ENCODE measurements at places on chromosomes 12 and 14.

GRCh38 chr12:48352157-48352760 is 1.5 kb upstream of the ZNF641 start:
- no peak for DNase-seq

DNA sequence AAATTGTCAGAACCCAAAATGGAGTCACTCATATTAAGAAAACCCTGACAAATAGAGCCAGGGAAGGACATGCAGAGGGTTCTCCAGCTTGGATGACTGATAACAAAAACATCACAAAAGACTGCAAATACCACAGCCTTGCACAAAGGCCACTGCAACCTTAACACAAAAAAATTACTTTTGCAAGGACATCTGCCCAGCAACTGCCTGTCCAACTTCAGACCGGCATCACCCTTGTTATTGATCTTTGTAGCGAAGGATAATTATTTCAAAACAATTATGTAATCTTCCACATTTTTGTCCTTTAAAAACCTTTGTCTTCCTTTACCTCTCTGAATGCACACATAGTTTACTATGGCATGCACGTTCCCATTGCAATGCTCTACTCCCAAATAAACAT is 100.6 kb upstream of the TBX3 start:
- DNase-seq, result no peak

DNA sequence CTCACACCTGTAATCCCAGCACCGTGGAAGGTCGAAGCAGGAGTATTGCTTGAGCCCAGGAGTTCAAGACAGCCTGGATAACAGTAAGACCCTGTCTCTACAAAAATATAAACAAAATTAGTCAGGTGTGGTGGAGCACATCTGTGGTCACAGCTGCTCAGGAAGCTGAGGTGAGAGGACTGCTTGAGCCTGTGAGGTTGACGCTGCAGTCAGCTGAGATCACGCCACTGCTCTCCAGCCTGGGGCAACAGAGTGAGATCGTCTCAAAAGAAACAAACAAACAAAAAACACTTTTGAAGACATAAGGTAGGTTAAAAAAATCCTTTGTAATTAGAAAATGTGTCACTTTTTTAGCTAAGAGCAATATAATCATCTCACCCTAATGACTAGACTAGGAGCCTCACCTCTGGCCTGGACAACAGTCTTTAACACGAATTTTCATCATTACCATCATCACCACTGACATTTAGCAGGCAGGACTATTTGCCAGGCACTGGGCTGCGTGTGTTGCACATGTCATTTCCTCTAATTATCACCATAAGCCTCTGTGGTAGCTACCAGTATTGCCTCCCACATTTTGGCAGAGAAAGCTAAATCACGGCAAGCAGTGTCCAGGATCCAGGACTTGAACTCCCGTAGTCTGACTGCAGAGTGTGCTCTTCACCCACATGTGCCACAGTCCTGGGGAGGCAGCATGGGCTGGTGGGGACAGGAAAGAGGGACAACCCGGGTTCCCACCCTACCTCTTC is 4.6 kb upstream of the SYCP3 start:
- no peak for DNase-seq

DNA sequence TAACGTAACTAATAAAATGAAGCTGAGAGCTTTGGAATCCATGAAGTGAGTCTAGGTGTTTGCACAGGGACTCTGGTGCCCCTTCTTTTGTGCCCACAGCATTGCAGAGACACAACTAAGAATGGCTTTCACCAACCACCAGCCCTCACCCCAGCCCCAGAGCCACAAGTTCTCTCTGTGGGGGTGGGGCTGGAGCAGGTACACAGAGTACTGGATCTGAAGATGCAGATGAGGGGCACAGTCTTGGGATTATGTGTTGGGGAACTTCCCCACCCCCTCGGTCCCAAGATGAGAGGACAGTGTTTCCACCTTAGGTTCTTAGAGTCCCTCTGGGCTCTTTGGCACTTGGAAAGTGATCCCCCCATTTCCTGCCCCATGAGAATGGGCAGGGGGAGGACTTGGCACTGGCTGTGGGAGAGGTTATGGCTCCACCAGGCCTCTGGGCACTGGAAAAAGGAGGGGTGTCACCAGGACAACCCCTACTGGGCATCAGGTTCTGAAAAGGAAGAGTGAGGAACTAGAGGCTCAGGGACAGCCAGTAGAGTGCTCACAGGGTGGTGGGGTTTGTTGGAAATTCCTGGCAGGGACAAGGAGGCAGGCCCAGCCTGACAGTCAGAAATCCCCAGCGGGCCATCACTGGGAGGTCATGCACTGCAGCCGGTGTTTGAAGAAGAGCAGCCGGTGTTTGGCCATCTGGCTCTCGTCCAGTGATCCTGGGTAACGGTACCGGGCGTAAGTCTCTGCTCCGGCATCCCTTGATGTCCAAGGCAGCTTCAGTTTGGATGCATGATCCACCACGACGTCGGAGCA is 6.7 kb downstream of the B4GALNT1 start:
- no peak for DNase-seq

DNA sequence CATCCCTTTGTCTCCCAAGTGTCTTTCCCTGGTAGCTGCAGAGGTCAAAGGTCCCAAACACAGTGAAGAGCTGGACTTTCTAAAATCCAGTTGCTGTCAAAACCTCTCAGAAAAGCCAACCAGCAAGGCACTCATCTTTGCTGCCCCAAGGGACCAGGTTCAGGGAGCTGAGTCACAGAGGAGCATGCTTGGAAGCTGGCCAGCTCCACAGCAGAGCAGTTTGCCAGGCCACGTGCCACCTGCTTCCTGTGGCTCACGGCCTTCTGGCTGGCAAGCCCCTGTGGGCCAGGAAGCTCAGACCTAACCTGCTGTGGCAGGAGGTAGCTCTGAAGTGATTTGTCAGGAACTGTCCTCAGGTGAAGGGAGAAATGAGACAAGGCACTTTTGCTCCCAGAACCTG is 3.6 kb downstream of the ISCU start:
- no peak for DNase-seq

DNA sequence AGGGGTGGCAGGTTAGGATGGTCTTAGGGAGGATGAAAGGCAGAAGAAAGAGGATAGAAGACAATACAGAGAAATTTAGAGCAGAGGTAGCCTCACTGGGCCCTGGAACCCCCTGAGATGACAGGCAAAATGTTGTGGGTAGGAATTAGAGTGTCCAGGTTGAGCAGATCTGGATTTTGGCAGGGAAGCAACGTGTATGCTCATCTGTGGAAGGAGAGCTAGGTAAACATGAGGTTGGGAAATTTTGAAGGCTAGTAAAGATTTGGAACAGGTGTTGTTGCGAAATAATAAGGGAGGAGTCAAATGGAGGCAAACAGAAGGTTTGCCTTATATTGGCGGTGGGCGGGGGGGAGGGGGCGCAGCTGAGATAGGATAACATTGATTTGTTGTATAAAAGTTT is 5.3 kb downstream of the HSD17B6 start:
- no peak for DNase-seq

DNA sequence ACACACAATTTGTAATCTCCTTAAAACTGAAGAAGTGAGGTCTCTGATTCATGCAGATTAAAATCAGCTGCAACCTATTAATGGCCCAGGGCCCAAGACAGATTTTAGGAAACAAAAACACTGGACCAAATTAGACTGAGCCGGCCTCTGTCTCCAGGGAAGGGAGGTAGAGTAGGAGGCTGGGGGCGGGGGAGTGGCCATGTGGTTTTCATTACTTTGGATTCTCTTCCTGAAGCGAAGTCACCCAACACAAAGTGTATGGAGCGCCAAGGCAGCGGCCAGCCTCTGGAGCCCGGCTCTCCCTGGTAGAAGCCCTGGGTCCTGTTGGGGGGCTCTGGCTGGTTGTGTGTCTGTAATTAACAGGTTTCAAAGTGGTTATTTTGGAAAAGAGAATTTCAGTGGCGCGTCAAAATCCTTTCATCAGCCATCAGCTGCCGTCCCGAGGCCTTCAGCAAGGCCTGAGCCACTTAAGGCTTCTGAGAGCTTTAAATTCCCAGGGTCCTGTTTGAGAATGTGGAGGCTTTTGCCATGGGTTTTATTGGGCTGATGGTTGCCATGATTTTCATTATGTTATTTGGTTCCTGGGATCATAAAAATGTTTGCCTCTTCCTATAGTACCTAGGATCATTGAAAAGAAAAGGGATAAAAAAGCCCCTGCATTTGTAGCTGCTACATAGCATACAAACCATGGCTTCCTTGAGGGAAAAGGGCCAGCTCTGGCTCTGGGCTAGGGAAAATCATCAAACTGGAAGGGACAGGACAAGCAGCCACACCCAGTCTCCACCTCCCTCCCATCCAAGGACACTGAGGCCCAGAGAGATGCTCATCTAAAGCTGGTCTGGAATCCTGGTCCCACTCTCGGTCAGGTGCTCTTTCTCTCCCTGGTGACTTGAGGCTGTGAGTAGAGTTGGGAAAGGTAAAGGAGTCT is 282.4 kb downstream of the ZFP36L1 start:
- peak; percentile 8 for DNase-seq

DNA sequence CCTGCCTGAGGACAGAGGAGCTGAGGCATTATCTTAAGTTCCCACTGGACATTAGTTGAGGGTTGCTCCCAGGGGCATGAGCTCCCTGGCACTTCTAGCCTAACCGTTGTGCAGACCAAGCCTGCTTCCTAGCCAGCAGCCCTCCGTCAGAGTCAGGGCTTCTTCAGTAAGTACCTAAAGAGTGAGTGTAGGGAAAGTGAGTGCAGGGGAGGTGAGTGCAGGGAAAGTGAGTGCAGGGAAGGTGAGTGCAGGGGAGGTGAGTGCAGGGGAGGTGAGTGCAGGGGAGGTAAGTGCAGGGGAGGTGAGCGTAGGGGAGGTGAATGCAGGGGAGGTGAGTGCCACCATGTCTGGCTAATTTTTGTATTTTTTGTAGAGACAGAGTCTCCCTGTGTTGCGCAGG is 190.5 kb downstream of the ESRRB start:
- DNase-seq, result no peak

DNA sequence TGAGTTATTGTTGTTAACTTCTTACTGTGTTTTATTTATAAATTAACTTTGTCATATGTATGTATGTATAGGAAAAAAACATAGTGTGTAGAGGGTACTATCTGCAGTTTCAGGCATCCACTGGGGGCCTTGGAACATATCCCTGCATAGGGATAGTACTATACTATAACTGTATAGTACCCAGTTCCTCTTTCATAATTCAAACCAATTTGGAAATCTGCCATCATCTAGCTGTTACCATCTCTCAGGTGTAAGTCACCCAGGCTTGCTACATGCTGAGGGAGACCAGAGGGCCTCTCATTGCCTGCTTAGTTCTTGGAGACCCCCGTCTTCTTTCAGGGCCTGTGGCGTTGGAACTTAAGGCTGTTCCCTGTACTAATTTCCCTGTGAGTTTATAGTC is 12.9 kb upstream of the DCD start:
- DNase-seq, result no peak

DNA sequence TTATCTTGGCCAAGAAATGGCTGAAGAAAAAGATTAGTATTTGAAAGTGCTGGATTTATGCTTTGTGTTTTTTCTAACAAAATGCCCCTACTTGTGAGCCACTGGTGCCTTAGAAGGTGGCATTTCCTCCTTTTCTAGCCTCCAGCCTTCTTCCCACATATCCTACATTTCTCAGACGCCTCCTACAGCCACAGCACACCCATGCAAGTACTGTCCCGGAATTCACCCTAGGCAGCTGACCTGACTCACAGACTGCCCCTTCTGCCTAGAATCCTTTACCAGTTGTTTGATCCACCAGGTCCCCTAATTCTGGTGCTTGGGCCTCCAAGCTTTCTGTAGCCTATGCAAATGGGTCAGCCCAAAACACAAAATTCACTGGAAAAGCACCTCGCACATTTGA is 166.0 kb downstream of the FOXN3 start:
- DNase-seq, result no peak

- no peak for DNase-seq
Measured at GRCh38 chr14:33175951-33176350, 237.3 kb downstream of the NPAS3 start.

GRCh38 chr12:130920723-130921381 is 32.9 kb upstream of the ADGRD1 start:
- no peak for DNase-seq

GRCh38 chr14:99157246-99157645 is 114.8 kb downstream of the BCL11B start:
- DNase-seq, result no peak

DNA sequence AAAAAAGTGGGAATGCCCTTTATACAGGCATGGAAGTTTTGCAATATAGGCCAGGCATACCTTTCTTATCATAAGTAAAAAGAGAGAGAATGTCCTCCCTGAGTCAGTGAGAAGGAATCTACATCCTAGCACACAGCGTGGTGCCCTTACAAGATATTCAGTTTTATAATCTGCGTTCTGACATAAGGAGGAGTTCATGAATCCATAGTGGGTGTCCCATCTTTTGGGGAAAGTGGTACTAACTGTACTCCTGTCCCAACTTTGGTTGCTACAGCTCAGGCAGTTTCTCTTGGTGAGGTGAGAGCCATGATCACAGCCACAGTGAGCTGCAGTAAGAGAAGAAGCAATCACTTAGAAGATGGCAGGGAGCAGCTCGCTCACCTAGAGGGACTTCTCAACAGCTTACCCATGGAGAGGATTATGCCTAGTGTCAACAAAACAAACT is 332.9 kb downstream of the BCAT1 start:
- DNase-seq, result peak; percentile 38

GRCh38 chr12:75578546-75578945 is 67.1 kb upstream of the KRR1 start:
- DNase-seq, result no peak

DNA sequence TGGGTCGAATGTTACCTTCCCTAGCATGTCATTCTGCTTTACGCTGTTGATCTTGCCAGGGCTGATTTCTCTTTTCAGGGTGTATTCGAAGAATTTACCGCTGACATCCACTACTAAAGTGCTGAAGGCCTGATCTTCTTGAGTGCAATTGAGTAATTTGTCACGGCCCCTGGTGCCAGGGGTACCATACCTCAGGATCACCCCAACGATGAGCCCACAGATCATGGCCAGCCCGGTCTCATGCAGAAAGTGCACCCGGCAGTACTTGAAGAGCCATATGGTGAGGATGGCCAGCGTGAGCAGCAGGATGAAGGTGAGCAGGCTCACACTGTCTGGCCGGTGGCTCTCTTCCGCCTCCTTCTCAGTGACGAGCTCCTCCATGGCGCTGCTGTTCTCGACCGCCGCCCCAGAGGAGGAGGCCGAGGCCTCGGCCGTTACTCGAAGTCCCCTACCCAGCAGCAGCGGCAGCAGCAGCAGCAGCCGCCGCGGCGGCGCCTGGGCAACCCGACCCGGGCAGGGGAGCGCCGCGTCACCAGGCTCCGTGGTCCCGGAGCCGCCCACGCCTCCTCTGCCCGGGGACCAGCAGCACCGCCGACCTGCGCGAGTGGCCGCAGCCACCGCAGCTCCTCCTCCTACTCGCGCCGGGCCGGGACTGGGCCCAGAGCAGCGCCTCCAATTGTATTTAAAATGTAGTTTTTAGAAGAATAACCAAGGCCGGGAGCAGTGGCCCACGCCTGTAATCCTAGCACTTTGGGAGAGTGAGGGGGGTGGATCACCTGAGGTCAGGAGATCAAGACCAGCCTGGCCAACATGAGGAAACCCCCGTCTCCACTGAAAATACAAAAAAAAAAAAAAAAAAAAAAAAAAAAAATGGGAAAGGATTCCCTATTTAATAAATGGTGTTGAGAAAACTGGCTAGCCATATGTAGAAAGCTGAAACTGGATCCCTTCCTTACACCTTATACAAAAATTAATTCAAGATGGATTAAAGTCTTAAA is 58.5 kb upstream of the TMPO start:
- DNase-seq, result no peak

DNA sequence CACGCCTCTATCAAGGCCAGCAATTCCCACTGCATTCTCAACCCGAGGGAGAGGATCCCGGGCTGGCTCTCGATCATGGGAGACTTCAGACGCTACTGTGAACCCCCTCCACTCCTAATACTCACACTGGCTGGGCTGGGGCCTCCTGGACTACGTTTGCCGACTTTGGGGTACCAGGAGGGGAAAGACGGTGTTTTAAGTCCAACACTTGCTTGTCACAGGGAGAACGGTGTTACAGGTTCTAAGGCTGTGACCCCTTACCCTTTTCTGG is 463 bp downstream of the NACA start:
- DNase-seq, result no peak

All from astrocyte of the cerebellum (primary cell).